ENCODE measurements at places on chromosomes 12 and 14. TPM values are rescaled to one million over a fixed set of nuclear protein-coding genes. Genes with fewer than 3 reads are reported as not detected.

DNA sequence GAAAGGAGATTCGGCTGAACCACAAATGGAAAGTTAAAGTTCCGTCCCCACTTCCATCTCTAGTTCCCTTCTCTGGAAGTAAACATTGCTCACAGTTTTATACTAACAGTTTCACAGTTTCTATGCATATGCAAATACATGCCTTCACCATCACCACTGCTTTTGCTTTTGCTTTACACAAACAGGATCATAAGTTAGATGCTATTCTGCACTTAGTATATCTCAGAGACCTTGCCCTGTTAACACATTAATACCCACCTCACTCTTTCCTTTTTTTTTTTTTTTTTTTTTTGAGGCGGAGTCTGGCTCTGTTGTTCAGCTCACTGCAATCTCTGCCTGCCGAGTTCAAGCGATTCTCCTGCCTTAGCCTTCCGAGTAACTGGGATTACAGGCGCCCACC, 890 bp downstream of the TEP1 start:
- no peaks in the 10 kb centered on the region for H3K27me3 ChIP-seq
- peaks cover 50% of the 10 kb centered on the region for H3K4me1 ChIP-seq
- peaks cover 36% of the 10 kb centered on the region for H3K36me3 ChIP-seq
- no peak for DNase-seq
- peak overlapping the region; percentile 99 for H3K27ac ChIP-seq
- H3K4me3 ChIP-seq, result peak overlapping the region; percentile 99

DNA sequence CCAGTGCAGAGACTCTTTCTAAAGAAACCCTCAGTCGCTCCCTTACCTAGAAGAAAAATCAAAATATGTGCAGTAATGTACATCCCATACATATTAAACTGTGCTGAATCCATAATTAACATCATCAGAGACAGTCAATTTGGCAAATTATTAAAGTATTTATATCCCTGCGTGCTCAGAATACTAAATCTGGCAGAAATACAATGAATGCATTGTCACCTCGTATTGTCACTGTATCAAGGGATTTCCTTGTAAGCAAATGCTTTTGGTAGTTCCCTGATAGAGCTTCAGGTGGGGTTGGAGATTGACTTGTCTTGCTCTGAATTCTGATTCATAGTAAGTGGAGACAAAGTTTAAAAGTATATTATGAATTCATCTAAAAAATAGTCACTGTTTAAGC, 319.1 kb downstream of the PPFIA2 start:
- no peak overlapping the region for H3K27ac ChIP-seq
- no peak overlapping the region for H3K4me3 ChIP-seq
- no peaks in the 10 kb centered on the region for H3K27me3 ChIP-seq
- DNase-seq, result no peak
- no peaks in the 10 kb centered on the region for H3K36me3 ChIP-seq

The DPPA3 gene
- not detected for total RNA-seq

The AVPR1A gene
- not detected for total RNA-seq

GRCh38 chr12:115979351-115979750, 298.1 kb downstream of the MED13L start:
- H3K36me3 ChIP-seq, result peaks cover 76% of the 10 kb centered on the region
- no peaks in the 10 kb centered on the region for H3K27me3 ChIP-seq
- H3K4me1 ChIP-seq, result no peaks in the 10 kb centered on the region
- H3K27ac ChIP-seq, result no peak overlapping the region

DNA sequence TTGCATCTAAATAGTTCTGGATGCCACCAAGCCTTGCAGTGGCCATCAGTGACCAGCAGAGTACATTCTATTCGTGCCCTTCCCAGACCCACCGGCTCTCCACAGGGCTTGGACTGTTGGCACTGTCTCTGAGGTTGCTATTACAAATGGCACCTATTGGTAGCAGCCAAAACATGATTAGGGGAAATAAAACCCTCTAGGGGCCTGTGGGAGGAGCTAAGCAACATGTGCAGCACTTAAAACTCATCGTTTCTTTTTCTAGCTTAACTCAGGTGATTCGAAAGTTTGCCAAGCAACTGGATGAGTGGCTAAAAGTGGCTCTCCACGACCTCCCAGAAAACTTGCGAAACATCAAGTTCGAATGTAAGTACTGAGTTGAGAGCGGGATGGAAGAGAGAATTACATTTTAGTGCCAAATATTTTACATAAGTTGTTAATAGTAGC, 65.4 kb upstream of the RIC8B start:
- no peak for DNase-seq
- peaks cover 13% of the 10 kb centered on the region for H3K27me3 ChIP-seq
- no peak overlapping the region for H3K4me3 ChIP-seq

DNA sequence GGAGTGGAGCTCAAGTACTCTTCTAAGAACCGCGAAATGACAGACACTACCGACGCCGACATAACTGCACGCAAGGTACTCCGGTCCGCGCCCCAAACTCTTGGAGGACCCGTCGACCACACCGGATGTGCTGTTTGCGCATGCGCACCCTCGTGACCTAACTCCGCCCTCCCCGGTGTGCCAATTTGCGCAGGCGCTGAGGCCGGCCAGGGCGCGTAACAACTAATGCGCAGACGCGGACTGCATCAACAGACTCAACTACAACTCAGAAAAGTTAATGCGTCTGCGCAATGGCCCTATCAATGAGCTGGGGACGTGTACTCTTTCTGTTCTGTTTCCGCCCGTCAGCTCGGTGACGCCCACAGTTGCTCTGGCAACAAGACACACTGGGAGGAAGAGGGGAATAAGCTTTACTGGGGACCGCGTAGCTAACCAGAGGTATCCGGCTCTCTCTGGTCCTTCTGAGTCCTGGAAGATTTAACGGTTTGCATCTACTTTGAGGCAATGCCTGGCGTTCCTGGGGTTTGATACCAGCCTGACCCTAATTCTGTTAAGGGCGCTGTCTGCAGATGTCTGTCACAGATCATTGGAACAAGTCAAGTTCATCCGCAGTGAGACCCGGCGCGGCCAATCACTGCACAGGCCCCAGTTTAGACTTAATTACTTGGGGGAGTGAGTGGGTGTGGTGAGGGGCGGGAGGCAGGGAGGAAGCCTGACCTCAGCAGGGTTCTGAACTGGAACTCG, at the start of gene DAD1:
DAD1 (minus strand) TSS at position 129 of the 744 bp plus-strand sequence; CDS start at position 62, 67 bp downstream.
- peak within 1 kb of the TSS; percentile 100 for H3K27ac ChIP-seq
- peak within 1 kb of the TSS; percentile 99 for H3K4me3 ChIP-seq
- peaks cover 32% of the 10 kb centered on the region for H3K36me3 ChIP-seq

DNA sequence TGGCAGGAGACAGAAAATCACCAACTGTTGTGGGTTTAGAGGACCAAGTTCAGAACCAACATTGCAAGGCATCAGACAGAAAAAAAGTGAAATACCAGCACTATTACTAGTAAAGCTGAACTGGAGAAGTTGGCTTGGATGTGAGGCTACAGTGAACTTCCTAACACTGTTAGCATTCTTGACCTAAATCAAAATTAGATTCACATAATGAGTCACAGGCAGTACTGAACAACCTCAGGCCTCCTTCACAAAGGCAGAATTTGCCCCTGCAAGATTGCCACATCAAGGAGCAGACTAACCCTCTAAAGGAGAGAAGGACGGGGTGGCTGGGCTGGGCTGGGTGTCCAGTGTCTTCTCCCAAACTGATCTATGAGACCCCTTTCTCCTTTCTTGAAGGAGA, 539.7 kb downstream of the SNAPC1 start:
- no peak overlapping the region for H3K27ac ChIP-seq
- DNase-seq, result no peak
- H3K36me3 ChIP-seq, result no peaks in the 10 kb centered on the region
- no peak overlapping the region for H3K4me3 ChIP-seq
- H3K4me1 ChIP-seq, result no peaks in the 10 kb centered on the region

DNA sequence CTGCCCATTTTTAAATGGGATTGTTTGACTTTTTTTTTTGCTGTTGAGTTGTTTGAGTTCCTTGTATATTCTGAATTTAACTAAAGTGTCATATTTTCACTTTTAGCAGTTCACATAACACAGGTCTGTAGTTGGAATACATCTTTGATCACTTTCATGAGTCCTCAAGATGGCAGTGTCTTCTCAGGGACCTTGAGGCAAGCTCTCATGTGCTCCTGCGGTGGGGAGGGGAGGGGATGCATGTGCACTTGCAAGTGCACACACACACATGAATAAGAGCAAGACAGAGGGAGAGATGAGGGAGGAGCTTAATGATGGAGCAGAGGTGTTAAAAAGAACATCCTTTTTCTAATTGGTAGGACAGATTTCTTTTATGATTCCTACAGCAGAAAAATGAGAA, 291.4 kb upstream of the OR4E1 start:
- H3K36me3 ChIP-seq, result no peaks in the 10 kb centered on the region
- no peak overlapping the region for H3K4me3 ChIP-seq
- no peak for DNase-seq
- H3K27ac ChIP-seq, result no peak overlapping the region

DNA sequence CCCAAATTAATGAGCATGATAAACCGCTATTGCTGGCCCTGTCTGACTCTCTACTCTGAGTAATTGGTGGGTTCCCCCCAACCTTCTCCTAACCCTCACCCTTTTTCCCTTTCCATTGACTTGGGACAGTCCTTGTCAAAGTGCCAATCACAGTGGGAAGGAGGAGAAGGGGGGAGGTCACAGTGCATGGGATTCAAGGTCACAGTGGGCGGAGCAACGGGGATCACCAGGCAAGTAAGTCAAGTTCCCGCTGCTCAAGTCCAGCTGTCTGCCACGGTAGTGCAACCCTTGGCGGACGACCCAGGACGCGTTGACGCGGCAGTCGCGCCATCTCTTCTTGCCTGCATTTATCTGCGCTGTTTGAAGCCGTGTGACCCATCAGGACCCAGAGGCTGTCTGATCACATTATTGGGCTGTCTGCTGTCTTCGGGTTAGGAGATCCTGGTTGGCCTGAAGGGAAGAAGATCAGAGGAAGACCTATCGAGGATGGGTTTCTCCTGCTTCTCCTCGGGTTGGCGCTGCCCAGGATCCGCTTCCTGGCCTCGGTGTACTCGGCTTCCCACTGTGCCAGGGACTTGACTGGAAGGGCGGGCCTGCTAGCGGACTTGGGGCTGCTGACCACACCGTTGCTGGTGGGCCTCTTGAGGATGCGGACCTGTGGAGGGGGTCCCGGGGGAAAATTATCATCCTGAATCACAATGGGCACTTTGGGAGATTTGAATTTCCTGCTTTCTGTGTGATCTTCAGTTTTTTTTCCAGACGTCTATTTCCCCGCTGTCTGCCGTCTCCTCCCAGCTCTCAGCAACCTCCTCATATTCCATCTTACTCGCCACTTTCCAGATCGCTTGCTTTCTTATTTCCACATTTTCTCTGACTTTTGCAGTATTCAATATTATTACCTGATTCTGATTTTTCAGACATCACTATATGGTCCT, 3.1 kb upstream of the MDM2 start:
- H3K4me1 ChIP-seq, result peaks cover 12% of the 10 kb centered on the region
- no peaks in the 10 kb centered on the region for H3K27me3 ChIP-seq
- H3K36me3 ChIP-seq, result peaks cover 22% of the 10 kb centered on the region
- no peak overlapping the region for H3K27ac ChIP-seq
- no peak for DNase-seq

DNA sequence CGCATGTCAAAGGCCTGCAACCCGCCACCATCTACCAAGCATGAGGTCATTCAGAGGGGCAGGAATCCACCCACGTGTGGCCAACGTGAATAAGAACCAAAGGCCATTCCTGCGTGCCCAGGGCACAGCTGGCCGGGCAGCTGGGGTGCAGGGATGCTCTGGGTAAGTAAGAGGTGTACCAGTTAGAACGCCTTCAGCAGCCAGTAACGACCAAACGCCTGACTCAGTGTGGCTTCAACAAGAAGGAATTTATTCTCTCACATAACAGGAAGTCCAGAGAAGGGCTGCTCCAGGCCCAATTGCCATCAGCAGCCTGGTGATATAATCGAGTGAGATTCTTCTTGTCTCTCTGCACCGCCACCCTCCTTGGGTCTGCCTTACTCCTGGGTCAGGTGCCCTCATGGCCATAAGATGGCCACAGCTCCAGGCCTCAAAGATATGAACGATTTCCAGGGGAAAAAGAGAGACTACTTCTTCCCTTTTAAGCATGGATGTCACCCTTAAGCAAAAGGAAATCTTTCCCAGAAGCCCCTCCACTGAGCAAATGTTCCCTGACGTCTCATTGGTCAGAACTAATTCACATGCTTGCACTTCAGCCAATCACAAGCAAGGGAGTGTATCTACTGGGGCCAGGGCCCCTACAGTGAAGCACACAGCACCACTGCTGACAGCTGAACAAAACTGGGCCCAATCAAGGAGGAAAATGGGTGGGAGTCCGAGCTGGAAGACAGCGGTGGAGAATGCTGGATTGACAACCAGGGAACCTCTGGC, 7.3 kb downstream of the TTC7B start:
- H3K27ac ChIP-seq, result no peak overlapping the region
- H3K27me3 ChIP-seq, result no peaks in the 10 kb centered on the region
- H3K4me1 ChIP-seq, result no peaks in the 10 kb centered on the region
- no peaks in the 10 kb centered on the region for H3K36me3 ChIP-seq

The NKX2-1 gene
- not detected for total RNA-seq

DNA sequence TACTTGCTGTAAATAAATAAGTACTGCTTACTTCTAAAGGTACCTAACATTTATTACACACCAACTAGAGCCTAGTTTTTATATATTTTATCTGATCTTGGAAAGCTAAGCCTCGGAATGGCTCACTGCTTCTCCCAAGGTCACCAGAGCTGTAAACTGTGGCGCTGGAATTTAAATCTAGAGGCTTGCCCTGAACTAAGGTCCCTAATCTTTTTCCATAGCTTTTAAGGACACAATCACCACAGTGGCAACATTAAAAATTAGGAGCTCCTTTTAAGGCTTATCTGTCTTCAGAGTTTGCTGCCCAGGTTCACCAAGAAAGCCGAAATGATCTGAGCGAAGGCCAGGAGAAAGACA, 670 bp downstream of the CCNB1IP1 start:
- no peak for DNase-seq
- peaks cover 35% of the 10 kb centered on the region for H3K4me1 ChIP-seq
- peak overlapping the region; percentile 99 for H3K4me3 ChIP-seq
- H3K27ac ChIP-seq, result peak overlapping the region; percentile 89

DNA sequence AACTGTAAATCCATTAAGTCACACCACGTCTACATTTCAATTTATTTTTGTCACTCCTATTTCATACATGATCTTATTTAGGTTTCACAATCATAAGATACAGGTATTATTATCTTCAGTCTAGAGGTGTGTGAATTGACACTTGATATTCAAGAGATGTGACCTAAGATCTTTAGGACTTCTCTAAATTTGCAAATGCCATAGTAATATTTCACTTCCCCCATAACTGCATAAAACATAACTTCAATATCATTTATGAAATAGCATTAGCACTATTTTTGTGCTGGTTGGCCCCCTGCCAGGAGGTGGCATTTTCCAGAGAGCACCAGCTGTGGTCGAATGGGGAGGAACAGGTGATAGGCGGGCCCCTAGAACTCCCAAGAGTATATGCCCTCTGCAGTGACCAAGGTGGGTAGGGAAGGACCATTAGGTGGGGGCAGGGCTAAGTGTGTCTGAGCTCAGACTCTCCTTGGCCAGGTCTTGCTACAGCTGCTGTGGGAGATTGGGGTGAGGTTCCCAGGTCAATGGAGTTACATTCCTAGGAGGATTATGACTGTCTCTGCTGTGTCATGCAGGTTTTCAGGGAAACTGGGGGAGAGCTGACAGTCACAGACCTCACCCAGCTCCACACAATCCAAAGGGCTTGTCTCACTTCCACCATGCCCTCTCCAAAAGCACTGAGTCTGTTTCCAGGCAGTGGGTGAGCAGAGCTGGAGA, 49.2 kb upstream of the ERGIC2 start:
- H3K27ac ChIP-seq, result no peak overlapping the region
- peaks cover 5% of the 10 kb centered on the region for H3K4me1 ChIP-seq
- no peak for DNase-seq
- no peaks in the 10 kb centered on the region for H3K36me3 ChIP-seq
- no peak overlapping the region for H3K4me3 ChIP-seq
